Thymus (tissue), 14 donors: ENCODE measurements at places on chromosomes 1 and 21. TPM values are rescaled to one million over a fixed set of nuclear protein-coding genes. Genes with fewer than 3 reads are reported as not detected.

DNA sequence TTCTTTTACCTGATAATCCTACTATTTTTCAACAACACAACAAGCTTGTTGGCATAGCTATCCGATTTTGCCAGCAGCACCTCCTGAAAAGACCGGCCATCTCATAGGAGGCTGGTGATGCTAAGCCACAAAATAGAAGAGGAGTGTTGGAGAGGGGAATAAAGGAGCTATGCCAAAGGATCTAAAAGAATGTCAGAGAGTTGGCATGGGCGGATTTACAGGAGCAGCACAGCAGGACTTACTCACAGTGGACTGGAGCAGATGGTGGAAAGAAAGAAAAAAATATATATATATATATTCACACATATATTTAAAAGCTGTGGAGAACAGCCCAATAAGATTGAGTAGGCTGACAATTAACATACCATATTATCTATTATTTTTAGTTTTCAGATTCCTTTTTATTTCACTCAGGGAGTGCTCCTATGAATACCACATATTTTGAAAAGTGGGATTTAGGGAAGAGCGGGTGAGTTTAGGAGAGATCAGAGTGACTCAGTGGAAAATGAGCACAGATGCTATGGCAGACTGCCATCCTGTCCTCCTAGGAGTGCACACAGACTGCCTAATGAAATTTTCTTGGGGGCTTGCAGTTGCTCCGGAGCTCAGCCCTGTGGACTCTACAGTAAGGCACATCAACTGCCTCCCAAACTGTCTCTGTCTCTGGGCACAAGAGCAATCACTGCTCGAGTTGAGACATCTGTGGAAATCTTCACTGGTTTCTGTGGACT, 394.4 kb upstream of the CHRM3 start:
- no peak for DNase-seq
- no peaks in the 10 kb centered on the region for H3K36me3 ChIP-seq
- no peaks in the 10 kb centered on the region for H3K4me1 ChIP-seq
- no peaks in the 10 kb centered on the region for H3K27me3 ChIP-seq
- no peak overlapping the region for H3K27ac ChIP-seq

DNA sequence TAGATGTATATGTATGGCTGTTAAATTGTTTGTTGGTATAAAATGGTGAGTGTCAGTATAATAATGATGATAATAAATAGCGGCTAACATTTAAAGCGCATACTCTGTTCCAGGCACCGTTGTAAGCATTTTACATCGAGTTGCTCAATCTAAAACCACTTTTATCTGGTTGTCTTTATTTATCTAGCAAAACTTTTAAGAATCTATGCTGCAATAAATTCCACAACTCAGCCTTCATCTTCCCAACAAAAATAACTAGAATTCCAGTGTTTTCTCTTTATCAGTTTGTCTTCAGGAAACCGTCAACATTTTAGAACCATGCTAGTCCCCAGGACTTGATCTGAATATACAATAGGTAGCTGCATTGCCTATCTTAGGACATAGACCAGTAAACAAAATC, 19.3 kb upstream of the SLC16A1 start:
- H3K36me3 ChIP-seq = no peaks in the 10 kb centered on the region
- no peak overlapping the region for H3K4me3 ChIP-seq
- no peaks in the 10 kb centered on the region for H3K4me1 ChIP-seq
- no peak for DNase-seq
- H3K27ac ChIP-seq = no peak overlapping the region

- peaks cover 76% of the 10 kb centered on the region for H3K36me3 ChIP-seq
- no peak overlapping the region for H3K27ac ChIP-seq
- no peaks in the 10 kb centered on the region for H3K27me3 ChIP-seq
- H3K4me1 ChIP-seq = no peaks in the 10 kb centered on the region
These were observed 67.4 kb downstream of the SASS6 start for GRCh38 chr1:100065183-100065968.

GRCh38 chr1:206941766-206942418, 4.4 kb downstream of the PIGR start:
- DNase-seq = no peak
- H3K27ac ChIP-seq = no peak overlapping the region
- H3K4me3 ChIP-seq = no peak overlapping the region
- no peaks in the 10 kb centered on the region for H3K27me3 ChIP-seq

- DNase-seq = no peak
- no peaks in the 10 kb centered on the region for H3K27me3 ChIP-seq
- no peak overlapping the region for H3K27ac ChIP-seq
- no peaks in the 10 kb centered on the region for H3K4me1 ChIP-seq
- H3K4me3 ChIP-seq = no peak overlapping the region
- H3K36me3 ChIP-seq = peaks cover 15% of the 10 kb centered on the region
These were observed 19.1 kb downstream of the KLHL20 start for GRCh38 chr1:173733912-173734311.

The TMEM125 gene
- polyA plus RNA-seq = 2.4 TPM

The IPP gene
- 8.9 TPM for polyA plus RNA-seq

DNA sequence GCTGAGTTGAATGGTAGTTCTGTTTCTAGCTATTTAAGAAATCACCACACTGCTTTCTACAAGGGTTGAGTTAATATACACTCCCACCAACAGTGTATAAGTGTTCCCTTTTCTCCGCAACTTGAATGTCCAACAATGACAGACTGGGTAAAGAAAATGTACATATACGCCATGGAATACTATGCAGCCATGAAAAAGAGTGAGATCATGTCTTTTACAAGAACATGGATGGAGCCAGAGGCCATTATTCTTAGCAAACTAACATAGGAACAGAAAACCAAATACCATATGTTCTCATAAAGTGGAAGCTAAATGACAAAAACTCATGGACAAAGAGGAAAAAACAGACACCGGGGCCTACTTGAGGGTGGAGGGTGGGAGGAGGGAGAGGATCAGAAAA, 14.8 kb upstream of the TTLL7 start:
- H3K27me3 ChIP-seq = no peaks in the 10 kb centered on the region
- H3K36me3 ChIP-seq = no peaks in the 10 kb centered on the region
- no peak overlapping the region for H3K27ac ChIP-seq
- DNase-seq = no peak

GRCh38 chr21:17752171-17752570, 67.0 kb downstream of the C21orf91 start:
- H3K36me3 ChIP-seq = no peaks in the 10 kb centered on the region
- no peaks in the 10 kb centered on the region for H3K27me3 ChIP-seq
- H3K4me3 ChIP-seq = no peak overlapping the region
- H3K27ac ChIP-seq = no peak overlapping the region

The LMOD1 gene
- polyA plus RNA-seq = 17.1 TPM

GRCh38 chr21:27424601-27425000, 457.7 kb upstream of the ADAMTS5 start:
- no peak overlapping the region for H3K4me3 ChIP-seq
- H3K27me3 ChIP-seq = no peaks in the 10 kb centered on the region
- H3K27ac ChIP-seq = no peak overlapping the region
- no peaks in the 10 kb centered on the region for H3K4me1 ChIP-seq
- H3K36me3 ChIP-seq = no peaks in the 10 kb centered on the region
- DNase-seq = no peak

GRCh38 chr21:42486531-42486930, 9.5 kb downstream of the RSPH1 start:
- DNase-seq = no peak
- no peaks in the 10 kb centered on the region for H3K27me3 ChIP-seq
- no peak overlapping the region for H3K27ac ChIP-seq
- H3K36me3 ChIP-seq = no peaks in the 10 kb centered on the region
- H3K4me3 ChIP-seq = no peak overlapping the region

DNA sequence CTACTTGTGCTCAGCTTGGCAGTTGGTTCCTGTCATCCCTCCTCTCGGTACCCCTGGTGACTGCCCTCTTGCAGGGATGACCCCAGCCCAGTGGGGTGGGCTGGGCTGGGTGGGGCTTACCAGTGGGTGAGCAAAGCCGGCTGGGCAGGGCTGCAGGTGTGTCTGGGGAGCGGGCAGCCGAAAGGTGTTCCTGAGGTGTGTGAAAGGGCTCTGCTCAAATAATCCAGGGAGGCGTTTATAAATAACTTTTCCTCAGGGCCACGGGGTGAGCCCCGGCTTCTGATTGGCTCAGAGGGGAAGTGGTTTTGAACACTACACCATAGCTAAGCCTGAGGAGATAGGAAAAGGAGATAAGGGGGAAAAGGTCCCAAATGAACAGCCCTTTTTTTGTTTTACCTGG, at the start of gene SLC26A9:
TSS of gene SLC26A9 (minus strand) at position 212 of the 400 bp plus-strand sequence. CDS start 7,636 bp downstream, outside the sequence.
- H3K27me3 ChIP-seq = peaks cover 28% of the 10 kb centered on the region
- no peaks in the 10 kb centered on the region for H3K4me1 ChIP-seq
- no peaks in the 10 kb centered on the region for H3K36me3 ChIP-seq
- no peak within 1 kb of the TSS for H3K4me3 ChIP-seq

- no peaks in the 10 kb centered on the region for H3K4me1 ChIP-seq
- no peak overlapping the region for H3K4me3 ChIP-seq
- H3K27ac ChIP-seq = no peak overlapping the region
- H3K27me3 ChIP-seq = peaks cover 30% of the 10 kb centered on the region
These were observed 6.0 kb downstream of the HUNK start for GRCh38 chr21:31878831-31879230.
